ENCODE measurements at places on chromosomes 2 and 18.

GRCh38 chr18:14961991-14962390 lies 214.0 kb downstream of the ANKRD30B start:
- no peak for DNase-seq

- DNase-seq: no peak
Observed at GRCh38 chr2:134917360-134917865, 1.2 kb upstream of the CCNT2 start.

DNA sequence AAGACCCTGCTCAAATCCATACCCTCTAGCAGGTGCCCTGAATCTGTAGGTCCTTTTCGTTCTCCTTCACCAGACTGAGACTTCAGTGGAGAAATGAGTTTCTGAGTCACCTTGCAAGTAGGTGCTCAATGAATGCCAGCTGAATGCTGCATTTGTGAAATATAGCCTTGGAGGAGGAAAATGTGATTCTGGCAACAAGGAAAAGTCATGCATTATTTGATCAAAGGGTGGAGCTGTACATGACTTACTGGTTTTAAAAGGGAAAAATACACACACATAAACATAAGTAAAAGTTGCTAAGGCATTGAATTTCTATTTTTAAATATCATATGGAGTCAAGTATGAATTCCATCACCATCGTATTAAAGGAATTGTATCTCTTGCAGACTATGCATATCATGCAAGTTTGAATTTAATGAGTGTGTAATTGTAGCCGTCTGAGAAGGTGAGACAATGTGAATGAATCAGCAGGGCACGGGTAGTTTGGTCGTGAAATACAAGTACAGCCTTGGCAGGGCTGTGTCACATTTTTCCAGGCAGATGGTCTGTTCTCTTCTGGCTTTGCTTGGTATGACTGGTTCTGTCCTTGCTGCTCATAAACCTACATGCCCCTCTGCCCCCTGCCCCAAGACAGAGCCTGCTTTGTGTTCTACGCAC lies 160.8 kb downstream of the COL6A3 start:
- no peak for DNase-seq

- DNase-seq: no peak
Observed at GRCh38 chr2:210172219-210172575, 988 bp upstream of the KANSL1L start.

DNA sequence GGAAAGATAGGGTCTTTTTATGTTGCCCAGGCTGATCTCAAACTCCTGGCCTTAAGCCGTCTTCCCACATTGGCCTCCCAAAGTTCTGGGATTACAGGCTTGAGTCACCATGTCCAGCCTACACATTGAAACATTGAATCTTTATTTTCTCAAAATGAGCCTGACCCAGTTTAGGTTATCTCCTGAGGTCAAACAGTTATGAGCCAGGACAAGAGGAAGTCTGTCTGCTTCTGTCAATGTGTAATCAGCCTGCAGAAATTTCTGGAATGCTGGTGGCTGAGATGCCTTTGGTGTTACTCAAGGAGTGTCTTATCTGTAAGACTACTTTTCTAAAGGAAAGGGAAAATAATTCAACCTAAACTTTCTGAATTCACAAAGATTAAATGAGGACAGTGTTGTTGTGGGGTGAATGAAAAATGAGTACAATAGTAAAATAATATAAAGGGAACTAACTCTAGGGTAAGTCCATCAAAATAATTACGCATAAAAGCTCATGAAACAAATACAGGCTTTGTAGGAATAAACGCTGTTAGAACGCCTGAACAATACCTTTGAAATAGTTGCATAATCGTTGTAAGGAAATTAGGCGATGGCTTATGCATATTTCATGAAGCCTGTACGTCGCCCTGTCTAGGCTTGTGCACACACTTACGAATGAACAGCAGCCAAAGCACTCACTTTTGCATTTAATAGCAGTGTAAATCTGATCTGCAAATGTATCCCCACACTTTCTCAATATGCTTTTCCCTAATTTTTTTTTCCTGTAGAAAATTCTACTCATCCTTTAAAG lies 260.8 kb downstream of the RDH14 start:
- DNase-seq: no peak

- DNase-seq: no peak
Observed at GRCh38 chr18:3634250-3634939, 184.4 kb downstream of the TGIF1 start.

DNA sequence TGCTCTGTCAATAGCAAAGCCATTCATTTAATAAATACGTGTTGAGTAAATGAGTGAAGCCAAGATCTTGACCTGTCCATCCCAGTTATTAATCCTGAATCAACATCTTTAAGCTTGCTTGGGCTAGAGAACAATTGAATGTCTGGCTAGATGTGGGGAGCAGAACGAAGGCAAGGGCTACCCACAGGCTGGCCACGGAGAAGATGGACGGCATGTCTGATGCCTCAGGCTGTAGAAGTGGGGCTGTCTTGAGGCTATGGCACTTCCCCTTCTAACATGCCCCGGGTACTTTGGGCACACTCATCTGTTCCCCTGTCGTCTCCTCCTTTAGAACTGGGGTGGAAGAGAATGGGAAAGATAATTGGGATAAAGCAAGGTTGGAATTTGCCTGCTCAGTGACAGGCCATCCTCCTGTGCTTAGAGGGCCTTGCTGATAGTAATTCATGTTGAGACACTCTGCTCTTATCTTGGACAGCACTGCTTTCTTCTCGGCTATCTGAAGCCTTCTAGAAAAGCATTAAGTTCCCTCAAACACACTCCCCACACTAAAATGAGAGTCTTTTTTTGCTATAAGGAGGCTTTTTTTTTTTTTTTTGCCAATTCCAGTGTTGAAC lies 225.7 kb downstream of the MREG start:
- DNase-seq: no peak

- no peak for DNase-seq
Observed at GRCh38 chr18:24214144-24214543, 75.3 kb downstream of the CABYR start.

GRCh38 chr2:65142515-65142914 lies 12.6 kb upstream of the RAB1A start:
- no peak for DNase-seq

- DNase-seq: peak; percentile 77
Observed at GRCh38 chr2:10832203-10832936, 19.8 kb upstream of the PDIA6 start.

- no peak for DNase-seq
Observed at GRCh38 chr2:196808083-196808665, 981 bp downstream of the C2orf66 start.

DNA sequence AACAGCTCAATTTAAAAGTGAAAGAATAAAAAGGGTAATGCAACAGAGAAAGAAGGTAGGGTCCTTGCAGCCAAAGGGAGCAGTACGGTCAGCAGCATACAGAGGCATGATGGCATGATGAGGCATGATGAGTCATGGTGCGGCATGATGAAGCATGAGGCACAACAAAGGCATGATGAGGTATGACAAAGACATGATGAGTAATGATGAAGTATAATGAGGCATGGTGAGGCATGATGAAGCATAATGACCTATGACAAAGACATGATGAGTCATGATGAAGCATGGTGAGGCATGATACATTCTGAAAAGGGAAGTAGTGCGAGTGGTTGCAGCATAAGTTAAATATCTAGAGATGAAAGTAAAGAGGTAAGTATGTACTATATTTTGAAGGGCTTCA lies 673.2 kb downstream of the TMEM182 start:
- no peak for DNase-seq

GRCh38 chr2:145593991-145594614 lies 1074.2 kb upstream of the ZEB2 start:
- DNase-seq: no peak

DNA sequence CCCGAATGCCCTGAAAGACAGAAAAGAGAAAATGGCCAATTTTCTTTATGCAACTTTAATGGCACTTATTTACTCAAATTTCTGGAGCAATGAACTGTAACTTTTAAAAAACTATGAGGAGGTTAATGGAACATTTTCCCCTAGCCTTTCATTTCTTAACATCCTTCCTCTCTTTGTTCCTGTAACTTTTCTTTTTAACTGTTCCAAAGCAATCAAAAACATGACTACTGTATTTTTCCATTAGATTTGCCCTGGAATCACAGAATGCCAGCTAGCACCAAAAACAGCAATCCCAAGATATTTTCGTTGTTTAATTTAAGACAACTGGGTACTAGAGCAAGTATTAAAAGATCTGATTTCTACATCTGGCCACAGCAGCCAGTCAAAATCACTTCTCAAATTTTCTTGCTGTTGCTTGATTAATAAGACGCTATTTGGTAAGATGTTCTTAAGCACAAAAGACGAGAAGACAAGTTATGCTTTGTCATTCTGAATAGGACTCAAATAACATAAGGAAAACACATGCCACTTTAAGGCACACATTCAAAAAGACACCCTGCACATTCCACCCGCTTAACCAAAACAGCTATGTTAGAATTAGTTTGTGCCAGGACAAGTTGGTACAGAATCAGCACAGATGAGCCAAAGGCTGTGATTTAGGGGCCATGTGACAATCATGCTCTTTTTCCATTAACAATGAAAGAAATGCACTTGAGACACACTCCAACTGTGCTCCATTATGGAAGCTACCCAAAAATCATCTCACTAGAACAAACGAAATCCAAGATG lies 3.6 kb downstream of the STARD7 start:
- DNase-seq: no peak

DNA sequence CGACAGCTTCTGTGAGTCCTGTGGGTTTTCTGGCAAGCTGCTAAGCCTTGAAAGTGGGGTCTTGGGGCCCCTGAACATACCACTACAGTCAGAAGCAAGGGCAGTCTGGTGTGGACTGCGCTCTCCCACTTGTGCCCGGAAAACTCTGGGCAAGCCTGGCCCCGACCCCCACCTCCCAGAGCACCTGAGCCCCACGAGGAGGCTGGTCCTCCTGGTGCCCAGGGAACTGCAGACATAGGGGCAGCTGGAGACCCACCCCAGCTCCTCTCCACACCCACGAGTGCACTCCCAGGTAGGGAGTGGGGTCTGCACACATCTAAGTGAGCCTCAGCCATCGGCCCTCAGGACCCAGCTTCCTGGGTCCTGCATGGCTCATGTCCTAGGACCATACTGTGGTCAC lies 16.2 kb upstream of the GPC1 start:
- no peak for DNase-seq

GRCh38 chr2:33380001-33380609 lies 96.3 kb upstream of the RASGRP3 start:
- no peak for DNase-seq

- DNase-seq: no peak
Observed at GRCh38 chr2:71923143-71923525, 224.5 kb downstream of the CYP26B1 start.

GRCh38 chr2:233418761-233419546 lies 64.7 kb downstream of the DGKD start:
- DNase-seq: no peak

- DNase-seq: no peak
Observed at GRCh38 chr2:79547568-79547967, 34.7 kb downstream of the CTNNA2 start.

GRCh38 chr18:64678048-64678447 lies 529.2 kb upstream of the LINC00305 start:
- no peak for DNase-seq

DNA sequence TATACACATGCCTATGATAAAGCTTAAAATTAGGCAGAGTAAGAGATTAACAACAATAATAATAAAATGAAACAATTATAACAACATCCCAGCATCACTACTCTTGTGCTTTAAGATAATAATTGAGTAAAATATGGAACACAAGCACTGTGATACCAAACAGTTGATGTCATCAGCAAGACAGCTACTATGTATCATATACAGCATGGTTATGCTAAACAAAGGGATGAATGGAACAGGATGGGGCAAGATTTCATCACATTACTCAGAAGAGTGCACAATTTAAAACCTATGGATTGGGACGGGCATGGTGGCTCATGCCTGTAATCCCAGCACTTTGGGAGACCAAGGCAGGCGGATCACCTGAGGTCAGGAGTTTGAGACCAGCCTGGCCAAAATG lies 1221.0 kb downstream of the SUCLG1 start:
- no peak for DNase-seq

DNA sequence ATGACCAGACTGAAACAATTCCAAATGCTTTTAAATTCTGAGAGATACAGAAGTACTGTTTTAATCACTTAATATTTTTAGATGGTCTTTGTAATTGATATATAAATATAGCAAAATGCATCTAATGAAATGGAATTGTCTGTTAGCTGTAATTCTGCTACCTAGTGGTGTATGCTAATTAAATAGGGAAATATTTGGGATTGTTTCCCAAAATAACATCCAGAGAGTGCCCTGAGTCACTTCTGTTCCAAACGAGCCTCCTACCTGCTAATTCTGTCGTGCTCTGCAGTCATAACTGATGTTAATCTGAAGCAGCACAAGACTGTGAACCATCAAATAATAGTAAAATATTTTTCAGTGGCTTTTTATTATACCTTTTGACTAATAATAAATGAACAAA lies 71.4 kb upstream of the NOSTRIN start:
- no peak for DNase-seq

DNA sequence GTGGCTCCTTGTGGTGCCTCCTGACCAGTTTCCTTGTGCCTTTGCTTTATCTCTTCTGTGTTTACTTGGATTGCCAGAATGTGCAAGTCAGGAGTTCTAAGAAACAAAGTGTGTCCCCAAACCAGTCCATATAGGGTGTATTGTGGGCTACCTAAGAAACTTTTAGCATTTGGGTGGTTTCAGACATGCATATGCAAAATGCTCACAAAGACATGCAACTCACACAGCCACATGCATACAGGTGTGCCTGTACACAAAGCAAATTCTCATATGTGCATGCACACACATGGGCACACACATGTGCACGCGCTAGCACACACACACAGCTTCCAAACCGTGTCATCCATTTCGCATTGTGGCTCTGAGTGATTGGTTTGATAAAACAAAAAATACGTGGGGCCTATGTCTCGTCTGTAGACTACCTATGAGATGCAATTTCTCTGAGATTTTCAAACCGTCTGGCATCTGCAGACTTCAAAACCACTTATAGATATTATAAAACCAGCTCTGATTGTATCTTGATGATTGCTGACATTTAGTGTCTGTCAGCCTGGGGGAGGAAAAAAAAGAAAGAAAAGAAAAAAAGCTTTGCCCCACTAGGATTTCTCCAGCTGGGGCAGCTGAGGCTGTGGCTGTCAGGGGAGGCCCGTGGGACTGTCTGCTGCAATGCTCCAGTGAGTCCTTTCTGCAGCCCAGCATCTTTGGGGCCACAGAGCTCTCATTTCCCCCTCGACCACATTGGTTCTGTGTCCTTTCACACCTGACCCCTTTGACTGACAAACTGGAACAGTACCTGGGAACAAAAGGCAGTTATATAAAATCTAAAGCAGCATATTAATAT lies 556.1 kb downstream of the CMPK2 start:
- no peak for DNase-seq

DNA sequence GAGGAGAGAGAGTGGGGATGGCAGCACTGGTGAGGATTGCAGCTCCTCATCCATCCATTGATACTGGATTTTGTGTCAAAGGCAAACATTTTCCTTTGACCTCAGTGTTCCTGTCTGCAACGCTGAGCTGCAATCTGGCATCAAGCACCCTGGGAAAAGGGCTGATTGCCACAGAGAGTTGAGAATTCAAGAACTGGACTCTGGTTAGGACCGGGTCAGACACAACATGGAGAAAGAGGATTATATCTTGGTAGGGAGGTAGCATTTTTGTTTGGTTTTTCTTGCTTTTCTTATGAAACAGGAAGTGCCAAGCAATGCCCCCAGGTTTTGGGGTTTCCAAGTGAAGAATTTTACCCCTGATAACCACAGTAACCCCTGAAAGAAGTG lies 81.9 kb upstream of the PKDCC start:
- DNase-seq: no peak

Measured in NCI-H1436 (cell line).